ENCODE measurements at places on chromosomes 4 and X.

- peaks cover 22% of the 10 kb centered on the region for H3K27me3 ChIP-seq
- H3K27ac ChIP-seq: no peak overlapping the region
- H3K4me3 ChIP-seq: peak overlapping the region; percentile 52
- H3K4me1 ChIP-seq: peaks cover 17% of the 10 kb centered on the region
- no peak for DNase-seq
- H3K36me3 ChIP-seq: no peaks in the 10 kb centered on the region
These were observed 38.2 kb downstream of the STARD8 start for GRCh38 chrX:68685685-68686084.

- peaks cover 2% of the 10 kb centered on the region for H3K4me1 ChIP-seq
- peaks cover 4% of the 10 kb centered on the region for H3K27me3 ChIP-seq
These were observed 64.7 kb downstream of the RBM47 start for GRCh38 chr4:40564815-40565483.

DNA sequence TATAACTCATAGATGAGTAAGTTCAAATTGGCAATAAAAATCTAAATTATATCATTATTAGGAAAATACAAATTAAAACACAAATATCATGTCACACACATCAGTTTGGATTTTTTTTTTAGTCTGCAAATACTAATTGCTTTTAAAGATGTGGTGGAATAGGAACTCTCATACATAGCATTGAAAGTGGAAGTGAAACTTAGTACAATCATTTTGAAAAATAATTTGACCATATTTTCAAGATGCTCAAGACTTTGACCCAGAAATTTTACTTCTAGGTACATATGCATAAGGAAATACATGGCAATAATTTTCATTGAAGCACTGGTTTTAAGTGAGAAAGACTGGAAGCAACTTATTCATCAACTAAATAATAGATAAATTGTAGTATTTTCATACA is 147.5 kb upstream of the SMIM31 start:
- H3K36me3 ChIP-seq: no peaks in the 10 kb centered on the region
- H3K27me3 ChIP-seq: no peaks in the 10 kb centered on the region
- no peak for DNase-seq
- no peak overlapping the region for H3K27ac ChIP-seq
- H3K4me3 ChIP-seq: no peak overlapping the region

- no peak overlapping the region for H3K4me3 ChIP-seq
- H3K27me3 ChIP-seq: peaks cover 8% of the 10 kb centered on the region
- no peaks in the 10 kb centered on the region for H3K36me3 ChIP-seq
These were observed 36.2 kb upstream of the ATP6AP2 start for GRCh38 chrX:40544343-40545266.

- no peaks in the 10 kb centered on the region for H3K36me3 ChIP-seq
- no peak for DNase-seq
- no peaks in the 10 kb centered on the region for H3K27me3 ChIP-seq
- H3K4me1 ChIP-seq: no peaks in the 10 kb centered on the region
These were observed 82.0 kb downstream of the NAP1L3 start for GRCh38 chrX:93591398-93591797.

- no peak for DNase-seq
- no peak overlapping the region for H3K4me3 ChIP-seq
- peaks cover 37% of the 10 kb centered on the region for H3K4me1 ChIP-seq
These were observed 85.3 kb upstream of the MAML3 start for GRCh38 chr4:140239311-140239710.

DNA sequence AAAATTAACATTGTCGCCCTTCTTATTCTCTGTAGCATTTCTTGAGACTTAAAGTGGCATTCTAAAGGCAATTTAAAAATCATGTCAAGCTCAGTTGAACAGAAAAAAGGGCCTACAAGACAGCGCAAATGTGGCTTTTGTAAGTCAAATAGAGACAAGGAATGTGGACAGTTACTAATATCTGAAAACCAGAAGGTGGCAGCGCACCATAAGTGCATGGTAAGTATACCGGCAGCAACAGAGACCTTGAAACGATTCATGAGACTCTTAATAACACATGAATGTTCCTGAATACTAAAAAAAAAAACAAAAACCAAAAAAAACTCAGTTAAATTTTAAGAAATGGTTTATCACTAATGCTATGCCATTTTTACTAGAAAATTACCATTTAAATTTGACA is 82.4 kb upstream of the HPRT1 start:
- H3K27ac ChIP-seq: no peak overlapping the region
- no peak overlapping the region for H3K4me3 ChIP-seq
- peaks cover 17% of the 10 kb centered on the region for H3K36me3 ChIP-seq

Data from activated naive CD4-positive, alpha-beta T cell treated with anti-CD3 and anti-CD28 coated beads, Interleukin-2, amount 10 ng/mL, durations not matched to agents 7 days and 5 days (primary cell).